NCI-H774 (cell line): ENCODE measurements at places on chromosomes 1 and 21.
A peak's percentile ranks its signal among the peaks of the same experiment; 100 is the strongest.

GRCh38 chr21:38924954-38925353, 119.2 kb downstream of the ETS2 start:
- DNase-seq = no peak

DNA sequence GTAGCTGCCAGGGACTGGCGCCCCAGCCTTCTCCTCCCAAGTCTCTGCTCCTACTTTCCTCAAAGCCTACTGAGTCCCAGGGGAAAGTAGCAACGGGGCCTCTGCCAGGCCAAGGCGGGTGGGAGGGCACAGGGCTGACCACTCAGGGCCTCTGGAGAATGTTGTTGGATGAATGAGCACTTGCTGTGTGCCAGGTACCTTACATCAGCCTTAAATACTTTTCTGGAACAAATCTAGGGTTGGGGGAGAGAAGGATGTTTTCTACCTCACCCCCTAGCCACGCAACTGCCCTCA, 119.3 kb upstream of the ZBTB40 start:
- no peak for DNase-seq

DNA sequence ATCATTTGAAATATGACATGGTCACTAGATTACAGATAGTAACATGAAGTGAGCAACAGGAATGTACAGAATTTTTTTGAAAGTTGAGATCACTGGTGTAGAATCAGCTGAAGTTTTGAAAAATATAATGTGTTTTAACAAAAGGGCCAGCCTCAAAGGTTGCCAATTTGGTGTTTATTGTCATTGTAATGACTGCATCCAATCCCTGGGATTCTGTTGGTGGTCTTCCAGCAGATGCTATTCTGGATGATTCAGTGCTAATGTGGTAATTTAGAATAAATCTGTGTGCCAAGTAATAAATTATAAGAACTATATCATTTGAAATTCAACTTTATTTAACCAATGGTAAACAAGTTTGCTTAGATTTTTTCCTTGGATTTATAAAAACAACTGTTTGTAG, 436.4 kb upstream of the PKN2 start:
- DNase-seq = no peak

GRCh38 chr1:209513226-209513625, 70.3 kb upstream of the CAMK1G start:
- DNase-seq = peak; percentile 52

DNA sequence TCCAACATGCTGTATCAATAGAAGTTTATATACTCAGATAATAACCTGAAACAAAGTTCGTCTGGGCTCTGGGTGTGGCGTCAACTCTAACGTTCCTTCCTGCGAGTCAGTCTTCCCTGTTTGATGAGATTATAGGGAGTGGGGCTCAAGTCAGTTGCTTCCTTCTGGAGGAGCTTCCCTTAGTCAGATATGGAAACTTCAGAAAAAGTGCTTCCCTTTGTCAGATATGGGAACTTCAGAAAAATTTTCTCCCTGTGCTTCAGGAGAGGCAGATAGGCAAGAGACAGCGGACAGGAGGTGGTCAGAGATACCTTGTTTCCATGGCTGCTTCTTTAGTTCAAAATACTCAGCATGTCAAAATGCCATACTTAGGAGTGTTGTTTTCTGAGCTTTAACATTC, 51.1 kb upstream of the PRDX6 start:
- DNase-seq = no peak

DNA sequence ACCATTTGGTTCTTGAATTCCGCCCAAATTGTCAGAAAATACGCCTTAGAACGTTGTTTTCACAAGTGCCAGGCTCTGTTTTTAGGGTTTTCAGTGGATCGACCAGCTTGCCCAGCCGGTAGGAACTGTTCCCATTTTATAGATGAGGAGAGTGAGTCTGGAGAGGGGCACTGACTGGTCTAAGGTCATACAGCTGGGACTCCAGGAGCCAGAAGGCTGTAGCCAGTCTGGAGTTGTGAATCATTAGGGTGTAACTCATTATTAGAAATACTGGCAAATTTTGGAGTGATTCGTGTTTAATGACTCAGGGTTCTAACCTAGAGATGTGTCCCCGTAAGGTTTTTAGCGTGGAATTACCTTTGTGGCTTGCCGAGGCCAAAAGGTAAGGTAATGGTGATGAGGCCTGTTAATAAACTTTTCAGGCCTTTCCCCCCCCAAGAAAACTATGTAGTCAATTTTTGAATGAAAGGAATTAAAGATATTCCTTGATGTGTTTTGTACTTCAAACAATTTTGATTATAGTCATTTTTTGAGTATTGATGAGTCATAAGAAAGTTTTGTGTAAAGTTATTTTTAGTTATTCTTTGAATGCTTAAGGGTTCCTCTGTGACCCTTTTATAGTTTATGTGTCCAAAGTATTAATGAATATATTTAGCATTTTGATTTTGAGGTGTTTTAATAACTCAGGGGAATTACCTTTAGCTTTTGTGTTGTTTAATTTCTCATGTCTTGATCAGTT, 2.1 kb downstream of the DYRK1A start:
- DNase-seq = no peak

GRCh38 chr1:41268154-41268770, 26.2 kb upstream of the SCMH1 start:
- DNase-seq = peak; percentile 72

- no peak for DNase-seq
Measured at GRCh38 chr1:15011661-15012060, 141.9 kb upstream of the TMEM51 start.

DNA sequence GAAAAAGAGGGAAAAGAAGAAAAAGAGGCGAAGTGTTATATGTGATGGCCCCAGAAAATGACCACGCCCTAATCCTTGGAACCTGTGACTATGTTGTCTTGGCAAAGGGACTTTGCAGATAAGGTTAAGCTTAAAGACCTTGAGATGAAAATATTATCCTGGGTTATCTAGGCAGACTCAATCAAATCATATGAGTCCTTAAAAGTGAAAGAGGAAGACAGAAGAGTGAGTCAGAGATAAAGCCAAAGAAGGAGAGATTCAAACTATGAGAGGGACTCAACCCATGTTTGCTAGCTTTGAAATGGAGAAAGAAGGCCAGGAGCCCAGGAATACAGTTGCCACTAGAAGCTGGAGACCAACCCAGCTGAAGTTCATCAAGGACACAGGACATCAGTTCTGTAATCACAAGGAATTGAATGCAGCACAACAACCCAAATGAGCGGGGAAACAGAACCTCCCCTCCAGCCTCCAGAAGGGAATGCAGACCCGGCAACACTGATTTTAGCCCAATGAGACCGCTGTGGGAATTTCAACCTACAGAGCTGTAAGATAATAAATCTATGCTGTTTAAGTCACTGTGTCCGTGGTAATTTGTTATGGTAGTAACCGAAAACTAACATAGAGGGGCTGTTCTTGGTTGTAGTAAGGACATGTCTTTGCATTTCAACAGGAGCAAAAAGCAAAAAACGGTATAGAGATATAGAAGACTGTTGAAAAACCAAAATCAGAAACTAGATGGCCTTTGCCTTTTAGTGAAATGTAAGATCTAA, 4.2 kb upstream of the RGS8 start:
- no peak for DNase-seq

GRCh38 chr1:63487336-63488065, 35.5 kb downstream of the ITGB3BP start:
- DNase-seq = no peak

GRCh38 chr1:162822391-162823200, 32.1 kb downstream of the HSD17B7 start:
- DNase-seq = peak; percentile 49

GRCh38 chr1:21814981-21815582, 3.0 kb downstream of the LDLRAD2 start:
- no peak for DNase-seq

GRCh38 chr1:198969981-198970380, 331.1 kb downstream of the PTPRC start:
- DNase-seq = no peak

DNA sequence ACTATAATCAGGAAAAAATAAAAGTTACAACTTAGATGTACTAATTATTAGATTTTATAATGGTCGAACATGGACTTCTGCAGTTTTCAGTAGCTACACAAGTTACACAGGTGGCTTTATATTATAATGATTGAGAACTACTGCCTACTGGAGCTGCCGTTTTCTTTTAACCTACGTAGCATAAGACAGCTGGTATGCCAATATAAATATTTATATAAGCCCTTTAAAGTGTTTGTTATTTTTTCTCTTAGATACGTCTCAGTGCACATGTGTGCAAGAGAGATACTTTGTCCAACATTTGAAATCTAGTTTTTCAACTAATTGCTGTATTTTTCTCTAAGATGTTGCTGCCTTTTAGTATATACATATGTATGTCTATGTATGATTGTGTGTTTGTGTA, 42.4 kb downstream of the PDC start:
- peak; percentile 52 for DNase-seq

- no peak for DNase-seq
Measured at GRCh38 chr21:15128267-15128666, 63.5 kb upstream of the NRIP1 start.

- DNase-seq = no peak
Measured at GRCh38 chr1:13829152-13829769, 129.3 kb downstream of the PRDM2 start.

DNA sequence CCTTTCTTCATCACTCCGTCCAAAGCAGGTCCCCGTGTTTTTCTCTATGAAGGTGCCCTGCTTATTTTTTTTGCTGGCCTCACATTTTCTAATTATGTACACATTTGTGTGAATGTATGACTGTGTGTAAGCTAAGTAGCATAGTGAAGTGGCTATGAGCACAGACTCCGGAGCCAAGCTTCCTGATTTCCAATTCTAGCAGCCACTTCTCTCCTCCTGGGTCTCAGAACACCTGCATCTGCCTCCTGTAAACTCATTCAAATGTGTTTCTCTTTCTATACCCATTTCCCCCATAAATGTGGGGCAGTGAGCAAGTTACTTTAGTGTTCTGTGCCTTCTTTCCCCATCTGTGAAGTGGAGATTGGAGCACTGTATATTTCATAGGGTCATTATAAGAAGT, 2.1 kb downstream of the SLAMF6 start:
- DNase-seq = no peak

- DNase-seq = no peak
Measured at GRCh38 chr1:45945426-45945825, 142.0 kb downstream of the MAST2 start.

GRCh38 chr1:220841293-220841692, 38.0 kb upstream of the HLX start:
- DNase-seq = no peak

DNA sequence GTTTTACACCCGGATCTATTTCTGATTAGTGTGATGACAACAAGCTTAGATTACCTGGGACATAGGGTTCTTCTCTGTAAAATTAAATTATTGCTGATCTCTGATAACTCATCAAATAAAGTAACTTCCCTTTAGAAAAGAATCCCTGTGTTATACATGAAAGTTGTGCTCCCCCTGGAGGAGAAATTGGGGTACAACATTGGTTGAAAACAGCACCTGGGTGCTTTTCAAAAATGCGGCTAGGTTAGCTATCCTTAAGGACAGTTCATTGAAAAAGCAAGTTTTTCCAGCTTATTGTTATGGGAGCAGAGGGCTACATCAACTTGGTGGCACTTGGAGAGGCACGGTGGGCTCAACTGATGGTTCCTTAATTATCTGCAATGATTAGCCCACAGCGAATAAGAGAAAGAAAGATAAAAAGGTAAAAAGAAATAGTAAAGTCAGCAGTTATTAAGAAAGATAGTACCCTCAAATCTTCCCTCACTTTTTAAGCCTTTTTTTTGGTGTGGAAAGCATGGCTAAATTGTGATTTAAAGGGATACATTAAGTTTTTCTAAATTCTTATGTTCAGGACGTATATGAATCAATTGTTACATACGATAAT, 97.8 kb downstream of the FMN2 start:
- DNase-seq = peak; percentile 36

DNA sequence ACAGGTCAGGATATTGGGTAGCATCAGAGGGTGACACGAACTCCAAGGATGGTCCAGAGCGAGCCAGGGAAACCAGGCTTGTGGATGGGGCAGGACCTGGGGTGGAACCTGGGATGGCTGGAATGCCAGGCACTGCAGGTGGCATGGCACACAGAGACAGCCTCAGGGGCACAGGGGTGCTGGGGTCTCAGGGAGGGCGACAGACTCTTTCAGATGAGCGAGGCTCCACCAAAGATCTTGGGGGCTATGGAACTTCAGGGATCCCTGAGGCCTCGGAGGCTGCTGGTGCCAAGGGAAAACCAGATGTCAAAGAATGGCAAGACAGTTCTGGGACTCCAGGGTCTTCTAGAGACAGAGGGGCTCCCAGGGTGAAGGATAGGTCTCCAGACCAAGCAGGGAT, 21.4 kb downstream of the IGFN1 start:
- DNase-seq = no peak

DNA sequence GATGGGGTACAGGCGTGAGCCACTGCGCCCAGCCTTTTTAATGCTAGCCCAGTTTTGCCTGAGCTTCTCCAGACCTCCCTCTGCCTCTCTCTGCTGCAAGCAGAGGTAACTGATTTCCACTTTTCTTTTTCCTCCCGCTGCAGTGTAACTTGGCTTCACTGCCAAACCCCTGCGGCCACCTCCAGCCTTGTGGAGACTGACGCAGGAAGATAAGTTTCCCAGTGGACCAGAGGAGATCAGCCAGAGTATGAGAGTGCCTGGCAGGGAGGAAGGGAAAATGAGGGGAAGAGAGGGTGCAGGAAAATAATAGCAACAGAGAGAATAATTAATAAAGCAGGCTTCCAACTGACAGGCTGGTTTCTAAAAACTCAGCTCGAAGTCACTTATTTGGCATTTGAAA, 143.7 kb downstream of the PCNX2 start:
- DNase-seq = no peak

DNA sequence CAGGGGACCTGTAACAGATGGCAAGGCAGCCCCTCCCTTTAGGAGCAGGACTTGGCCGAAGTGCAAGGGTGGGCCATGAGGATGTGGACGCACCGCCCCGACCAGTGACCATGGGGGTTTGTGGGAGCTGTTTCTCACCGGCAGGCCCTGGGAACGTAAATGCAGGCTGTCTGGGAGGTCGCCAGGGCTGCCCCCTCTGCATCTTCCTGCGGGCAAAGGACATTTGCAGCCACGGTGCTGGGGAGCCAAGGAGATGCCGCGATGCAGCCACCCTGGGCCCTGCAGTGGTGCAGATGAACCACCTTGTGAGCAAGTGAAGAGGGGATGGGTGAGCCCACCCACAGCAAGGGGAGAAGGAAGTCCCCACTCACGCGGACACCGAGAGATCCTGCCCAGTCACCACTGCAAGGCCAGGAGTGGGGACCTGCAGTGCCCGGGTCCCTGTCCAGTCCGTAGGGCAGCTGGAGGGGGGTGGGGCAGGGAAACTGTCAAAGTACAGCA, 121.1 kb downstream of the SIK1 start:
- DNase-seq = no peak

GRCh38 chr21:44716984-44717383, 5.6 kb upstream of the TSPEAR start:
- DNase-seq = no peak

- DNase-seq = no peak
Measured at GRCh38 chr1:182410620-182411273, 10.3 kb upstream of the TEDDM1 start.

DNA sequence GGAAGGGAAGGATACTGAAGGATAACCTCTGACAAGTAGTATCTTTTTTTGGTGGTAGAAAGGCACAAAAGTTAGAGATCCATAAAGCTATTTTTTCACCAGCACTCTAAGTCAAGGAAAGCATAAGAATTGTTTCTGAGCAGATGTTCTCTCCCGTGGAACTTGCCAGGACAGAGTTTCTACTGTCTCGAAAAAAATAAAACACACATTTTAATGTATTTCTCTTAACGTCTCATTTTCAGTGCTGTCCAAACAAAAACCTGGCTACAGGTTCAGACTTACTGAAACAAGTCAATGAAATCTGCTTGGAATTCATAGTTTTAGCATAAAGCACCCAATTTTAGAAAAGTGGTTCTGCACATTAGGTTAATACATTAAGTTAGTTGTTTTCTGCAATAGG, 338.3 kb downstream of the LTN1 start:
- no peak for DNase-seq

GRCh38 chr21:31266241-31266640, 77.8 kb downstream of the TIAM1 start:
- DNase-seq = no peak
